ENCODE measurements at places on chromosomes 1 and 21.

DNA sequence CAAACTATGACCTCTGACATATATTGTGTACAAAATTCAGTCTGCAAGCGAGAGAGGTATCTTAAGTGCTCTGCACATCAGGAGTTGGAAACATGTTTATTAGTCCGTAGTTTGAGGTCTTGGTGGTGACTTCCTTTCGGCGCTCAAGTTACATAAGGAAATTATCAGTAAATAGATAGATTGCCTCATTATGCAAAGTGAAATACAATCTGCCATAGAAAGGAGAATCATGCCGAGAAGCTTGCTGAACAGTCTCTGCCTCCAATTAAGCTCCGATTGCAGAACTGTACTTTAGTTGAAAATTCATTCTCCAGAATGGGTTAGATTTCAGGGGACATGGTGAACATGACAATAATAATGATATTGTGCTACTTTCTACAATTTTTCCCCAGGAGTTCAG, 271.8 kb downstream of the BRINP2 start:
- DNase-seq: no peak

DNA sequence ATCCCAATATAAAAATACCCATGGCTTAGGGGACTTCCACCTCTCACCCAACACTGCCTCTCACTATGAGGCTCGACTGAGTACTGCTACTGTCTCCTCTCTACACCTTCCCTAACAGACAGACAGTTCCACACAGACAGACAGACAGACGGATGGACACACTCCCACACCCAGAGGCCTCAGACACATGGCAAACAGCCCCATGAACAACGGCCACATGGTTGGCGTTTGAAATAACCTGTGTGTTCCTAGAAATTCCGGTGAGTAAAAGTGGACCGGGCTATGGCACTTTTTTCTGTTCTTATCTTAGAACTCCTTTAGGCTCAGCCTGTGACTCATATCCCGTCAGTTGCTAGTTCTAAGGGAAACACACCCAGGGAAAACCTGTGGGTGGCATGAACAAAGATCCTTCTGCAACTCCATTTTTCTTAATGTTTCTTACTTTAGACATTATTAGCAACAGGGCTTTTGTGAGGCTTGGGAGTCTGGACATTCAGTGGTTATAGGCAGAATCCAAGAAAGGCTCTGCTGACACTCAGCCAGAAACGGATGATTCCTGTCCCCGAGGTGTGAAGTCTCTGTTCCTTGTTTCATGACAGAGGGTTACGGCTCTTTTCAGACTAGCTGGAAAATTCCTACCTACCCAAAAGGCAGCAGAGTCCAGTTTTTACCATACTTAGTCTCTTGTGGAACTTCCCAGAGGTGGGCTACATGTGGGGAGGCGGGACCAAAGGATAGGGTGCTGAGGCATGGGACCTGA, 90.5 kb upstream of the TLR5 start:
- peak; percentile 80 for DNase-seq

- no peak for DNase-seq
Measured at GRCh38 chr1:245055752-245056151, 99.0 kb upstream of the KIF26B start.

GRCh38 chr21:45764792-45765191, 121.3 kb downstream of the PCBP3 start:
- DNase-seq: no peak

- no peak for DNase-seq
Measured at GRCh38 chr1:7089497-7089896, 304.2 kb downstream of the CAMTA1 start.

- no peak for DNase-seq
Measured at GRCh38 chr1:51715369-51715768, 98.5 kb downstream of the OSBPL9 start.

GRCh38 chr1:53731779-53732305, 7.1 kb downstream of the GLIS1 start:
- DNase-seq: no peak

DNA sequence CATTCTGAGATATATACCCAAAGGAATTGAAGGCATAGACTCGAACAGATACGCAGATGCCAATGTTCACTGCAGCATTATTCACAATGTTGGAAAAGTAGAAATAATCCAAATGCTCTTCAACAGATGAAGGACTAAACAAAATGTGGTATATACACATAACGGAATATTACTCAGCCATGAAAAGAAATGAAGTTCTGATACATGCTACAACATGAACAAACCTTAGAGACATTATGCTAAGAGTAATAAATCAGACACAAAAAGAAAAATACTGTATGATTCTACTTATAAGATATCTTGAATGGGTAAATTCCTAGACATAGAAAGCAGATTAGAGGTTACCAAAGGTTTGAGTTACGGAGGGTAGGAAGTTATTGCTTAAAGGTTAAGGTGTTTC, 57.9 kb downstream of the SLC25A24 start:
- DNase-seq: no peak

DNA sequence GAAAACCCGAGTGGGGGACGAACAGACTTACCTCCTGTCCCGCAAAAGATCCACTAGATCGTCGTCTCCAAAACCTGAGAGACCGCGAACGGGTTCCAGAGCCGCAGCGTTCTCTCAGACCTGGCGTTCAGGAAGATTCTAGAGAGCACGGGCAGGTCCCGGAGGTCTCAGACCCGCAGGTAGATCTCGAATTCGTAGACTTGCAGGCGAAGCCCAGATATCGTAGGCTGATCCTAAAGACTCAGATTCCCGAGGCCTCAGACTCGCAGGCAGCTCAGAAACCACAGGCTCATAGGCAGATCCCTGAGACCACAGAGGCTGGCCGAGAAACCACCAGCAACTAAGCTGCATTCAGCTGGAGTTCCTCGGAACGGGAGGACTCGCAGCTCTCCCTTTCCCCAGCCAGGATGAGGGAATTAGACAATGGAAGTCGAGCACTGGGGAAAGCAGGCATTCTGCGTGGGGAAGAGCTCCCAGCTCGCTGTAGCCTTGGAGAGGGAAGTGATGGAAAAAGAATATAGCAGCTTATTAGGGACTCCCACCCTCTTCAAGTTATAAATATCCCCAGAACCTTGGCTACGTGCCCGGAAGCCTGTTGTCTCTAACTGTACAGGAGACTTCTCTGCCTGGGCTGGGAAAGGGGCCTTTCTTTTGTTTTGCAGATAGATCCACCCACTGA, at the start of gene ZNF436:
Gene ZNF436, minus strand, starts transcription at position 502 of the 679 bp plus-strand sequence. CDS start 1,831 bp downstream, outside the sequence.
- DNase-seq: peak; percentile 95

- no peak for DNase-seq
Measured at GRCh38 chr1:162561616-162562469, at the start of gene UAP1. UAP1 (plus strand) TSS chr1:162561722; CDS start chr1:162566069, 4,347 bp downstream.

DNA sequence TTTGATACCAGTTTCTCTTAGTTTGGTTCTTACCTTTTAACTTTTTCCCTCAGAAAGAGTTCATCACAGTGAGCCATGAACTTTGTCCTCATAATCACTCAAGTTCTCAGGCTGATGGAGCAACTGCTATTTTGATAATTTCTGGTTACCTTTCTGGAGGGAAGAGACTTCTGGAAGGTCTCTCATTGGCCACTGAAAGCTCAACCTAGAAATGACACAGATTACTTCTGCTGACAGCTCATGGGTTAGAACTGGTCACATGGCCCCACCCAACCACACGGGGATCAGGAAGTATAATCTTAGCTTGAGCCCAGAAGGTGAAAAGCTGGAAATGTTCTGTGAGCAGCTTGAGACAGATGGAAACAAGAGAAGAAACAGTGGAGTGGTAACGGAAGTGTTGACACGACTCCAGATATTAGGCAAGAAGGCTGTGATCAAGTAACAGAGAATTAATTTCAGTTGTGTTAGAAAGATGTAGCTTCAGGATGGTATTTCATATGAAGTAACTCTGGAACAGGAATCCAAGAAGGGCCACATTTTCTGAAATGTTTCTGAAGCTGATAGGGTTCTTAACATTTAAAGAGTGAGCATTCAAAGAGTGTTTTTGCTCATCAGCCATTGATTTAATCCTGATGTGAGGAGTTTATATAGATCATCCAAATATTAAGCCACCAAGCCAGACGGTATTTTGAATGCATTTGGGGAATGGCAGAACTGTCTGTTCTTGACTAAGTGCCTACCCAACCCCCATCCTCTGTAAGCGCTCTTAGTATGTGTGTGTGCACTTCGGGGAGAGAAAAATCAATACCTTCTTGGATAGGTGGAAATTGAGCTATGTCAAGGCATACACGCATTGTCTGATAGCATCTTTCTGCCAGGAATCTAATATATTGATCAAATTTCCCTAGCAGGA, 21.9 kb upstream of the XPR1 start:
- DNase-seq: peak; percentile 67

GRCh38 chr21:33543505-33544129, 779 bp downstream of the SON start:
- no peak for DNase-seq

DNA sequence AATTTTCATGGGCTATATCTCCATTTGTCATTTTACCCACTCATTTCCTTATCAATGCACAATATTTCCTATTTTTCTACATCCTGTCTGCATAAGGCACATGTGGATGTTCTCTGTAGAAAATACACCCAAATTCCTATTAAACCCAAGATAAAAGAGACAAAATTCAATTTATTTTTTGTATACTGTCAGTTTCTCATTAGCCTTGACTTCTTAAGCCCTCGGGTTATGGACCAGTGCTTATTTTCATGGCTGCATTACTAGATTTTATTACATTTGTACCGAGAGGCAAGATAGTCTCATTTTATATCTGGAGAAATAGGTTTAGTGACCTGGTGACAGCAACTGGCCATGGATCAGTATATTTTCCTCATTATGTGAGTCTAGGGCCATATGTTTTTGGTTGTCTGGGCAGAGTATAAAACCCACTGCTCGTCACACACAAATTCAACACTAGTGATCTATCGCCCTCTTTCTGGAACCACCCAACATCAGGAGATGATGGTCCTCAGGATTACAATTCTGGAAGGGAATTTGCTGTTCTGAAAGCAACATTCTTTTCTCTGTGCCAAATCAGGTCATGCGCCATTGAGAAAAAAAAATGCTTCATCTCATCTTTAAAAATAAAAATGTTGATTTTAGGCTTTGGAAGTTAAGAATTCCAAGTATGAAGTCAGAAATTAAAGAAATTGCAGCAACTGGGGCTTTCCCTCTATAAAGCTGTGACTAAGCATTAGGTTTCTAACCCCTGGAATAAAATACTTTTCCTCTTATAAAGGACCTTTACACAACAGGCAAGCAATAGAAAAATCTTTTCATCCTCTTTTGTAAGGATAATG, 81.4 kb downstream of the ASTN1 start:
- no peak for DNase-seq

DNA sequence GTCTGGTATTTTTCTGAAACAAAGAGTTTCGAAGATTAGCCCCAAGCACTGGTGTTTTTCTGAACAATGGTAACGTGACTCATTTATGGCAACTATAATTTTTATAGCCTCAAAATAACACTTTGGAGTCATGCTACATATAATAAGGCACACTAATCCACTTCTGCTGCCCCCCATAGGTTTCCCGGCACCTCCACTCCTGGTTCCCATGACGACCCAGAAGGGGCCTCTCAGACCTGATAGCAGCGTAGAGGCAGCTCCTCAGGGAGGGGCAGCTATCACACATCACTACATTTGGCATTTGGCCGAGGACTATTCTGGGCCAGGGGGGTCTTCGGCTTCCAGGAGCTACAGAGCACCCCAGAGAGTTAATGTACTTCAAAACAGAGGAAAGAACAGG, 23.3 kb downstream of the CAPN8 start:
- no peak for DNase-seq

DNA sequence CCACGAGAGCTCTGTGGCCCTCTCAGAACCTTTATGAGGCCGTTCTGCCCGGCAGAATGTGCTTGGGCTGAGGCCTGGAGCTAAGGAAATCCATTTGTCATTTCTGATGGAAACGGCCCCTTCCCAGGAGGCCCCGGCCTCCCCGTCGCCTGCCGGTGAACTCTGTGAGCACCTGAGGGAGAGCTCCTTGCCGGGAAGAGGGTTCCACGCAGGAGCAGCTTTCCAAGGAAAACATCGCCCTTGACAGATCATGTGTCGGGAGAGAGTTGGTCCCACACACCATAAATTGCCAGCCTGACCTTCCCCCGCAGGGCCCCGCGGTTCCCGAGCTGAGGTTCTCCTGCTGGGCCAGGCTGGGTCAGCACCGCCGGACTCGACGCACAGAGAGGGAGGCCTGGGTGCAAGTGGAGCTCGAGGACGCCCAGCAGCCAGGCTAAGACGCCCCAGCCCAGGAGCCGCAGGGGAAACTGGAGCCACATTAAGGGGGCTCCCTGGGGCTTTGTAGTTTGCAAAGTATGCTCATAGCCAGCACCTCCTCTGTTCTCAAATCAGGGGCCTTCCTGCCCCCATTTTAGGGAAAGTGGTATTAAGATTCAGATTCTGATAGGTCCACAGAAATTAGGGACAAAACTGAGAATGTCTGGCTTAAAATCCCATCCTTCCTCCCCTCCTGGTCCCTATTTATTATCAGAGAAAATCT, 239.5 kb downstream of the FOXD2 start:
- no peak for DNase-seq

- no peak for DNase-seq
Measured at GRCh38 chr1:25485536-25486411, 55.1 kb downstream of the MACO1 start.
